ENCODE measurements at places on chromosomes 6 and 20.

DNA sequence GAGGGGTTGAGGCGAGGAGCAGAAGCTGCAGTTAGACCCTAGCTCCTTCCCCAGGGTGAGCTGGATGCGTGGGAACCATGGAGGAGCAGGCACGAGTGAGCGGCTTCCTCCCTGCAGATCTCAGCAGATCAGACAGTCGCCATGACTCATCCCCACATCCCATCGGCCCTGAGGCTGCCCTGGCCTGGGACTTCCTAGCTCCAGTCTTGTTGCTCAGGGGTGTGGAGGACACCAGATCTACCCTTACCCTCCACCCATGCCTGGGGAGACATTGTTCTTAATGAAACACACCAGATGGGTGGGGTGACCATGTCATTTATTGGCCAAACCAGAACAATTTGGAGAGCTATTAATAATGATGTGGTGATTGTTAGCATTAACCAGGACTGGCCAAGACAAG lies 36.3 kb upstream of the TGM2 start:
- DNase-seq, result no peak

- DNase-seq, result no peak
Measured at GRCh38 chr6:11094411-11094851, 797 bp downstream of the SMIM13 start.

DNA sequence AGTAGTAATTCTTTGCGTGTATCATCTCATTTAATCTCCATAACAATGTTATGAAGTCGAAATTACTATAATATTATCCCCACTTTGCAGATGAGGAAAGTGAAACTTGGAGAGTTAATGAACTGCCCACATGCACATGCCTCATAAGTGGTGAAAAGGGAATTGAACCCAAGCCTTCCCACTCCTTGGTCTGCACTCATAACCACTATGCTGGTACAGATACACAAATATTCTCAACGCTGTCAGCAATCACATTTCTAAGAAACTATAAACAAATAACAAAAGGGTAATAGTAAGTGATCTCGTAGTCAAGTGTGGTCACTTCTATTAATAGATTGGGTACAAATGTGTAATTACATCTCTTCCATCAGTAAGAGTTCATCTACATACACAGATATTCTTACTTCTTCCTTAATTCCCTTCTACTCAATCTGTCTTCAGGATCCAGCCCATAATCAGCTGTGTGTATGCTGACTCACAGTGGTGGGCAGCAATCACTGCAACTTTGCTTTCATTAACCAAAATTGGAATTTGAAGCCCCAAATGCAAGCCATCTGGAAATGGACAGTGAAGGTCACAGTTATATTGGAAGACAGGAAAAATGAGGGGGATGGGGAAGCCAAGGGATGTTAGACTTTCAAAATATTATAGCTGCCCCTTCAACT lies 6.6 kb downstream of the PRSS35 start:
- no peak for DNase-seq

DNA sequence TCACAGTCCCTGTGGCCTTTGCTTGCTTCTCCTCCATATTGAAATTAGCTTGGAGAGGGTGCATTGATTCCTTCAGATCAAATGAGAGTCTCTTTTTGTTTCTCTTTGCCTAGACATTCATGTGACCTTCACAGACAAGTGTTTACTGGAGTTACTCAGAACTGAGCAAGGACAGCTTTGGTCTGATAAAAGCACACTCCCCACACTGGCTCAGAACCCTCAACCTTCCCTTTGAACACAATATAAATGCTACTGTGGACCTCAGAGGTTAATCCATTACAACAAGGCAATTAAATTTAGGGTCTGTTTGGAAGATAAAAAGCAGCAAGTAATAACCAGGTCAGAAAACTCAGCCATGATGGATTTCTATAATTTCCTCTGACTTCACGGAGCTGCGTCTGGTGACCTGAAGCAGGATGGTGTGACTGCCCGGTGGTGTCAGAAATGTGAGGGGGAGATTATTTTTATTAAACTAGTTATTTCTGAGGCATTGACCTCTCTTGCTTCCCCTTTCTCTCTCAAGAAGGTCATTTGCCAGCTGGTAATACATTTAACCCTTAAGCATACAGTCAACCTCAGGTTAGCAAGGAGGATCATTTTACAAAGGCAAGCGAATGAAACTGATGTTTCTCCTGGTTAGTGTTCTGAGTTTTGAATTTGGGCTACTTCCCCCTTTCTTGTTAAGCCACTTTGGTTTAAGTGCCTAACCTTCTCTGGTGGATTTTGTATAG lies 208.2 kb downstream of the CLIC5 start:
- DNase-seq, result no peak

GRCh38 chr6:40281402-40281801 lies 305.8 kb downstream of the LRFN2 start:
- DNase-seq, result no peak

DNA sequence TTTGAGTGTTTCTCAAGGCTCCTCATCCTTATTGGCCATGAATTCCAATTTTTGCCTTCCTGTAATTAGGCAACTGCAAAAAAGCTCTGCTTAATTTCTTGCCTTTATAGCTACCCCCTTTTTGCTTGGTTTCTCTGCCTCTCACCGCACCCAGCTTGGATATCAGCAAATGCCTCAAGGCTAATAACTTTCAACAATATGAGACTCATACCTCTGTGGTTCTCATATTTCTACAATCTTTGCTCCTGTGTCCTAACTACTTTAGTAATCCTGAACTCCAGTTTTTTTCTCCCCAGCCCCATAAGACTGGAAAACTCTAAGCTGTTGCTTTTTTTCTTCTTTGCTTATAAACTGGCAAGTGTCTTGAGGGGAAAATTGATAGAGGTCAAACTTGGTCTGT lies 88.8 kb downstream of the EYA2 start:
- DNase-seq, result no peak

GRCh38 chr6:25944688-25945574 lies 14.4 kb upstream of the SLC17A2 start:
- no peak for DNase-seq

DNA sequence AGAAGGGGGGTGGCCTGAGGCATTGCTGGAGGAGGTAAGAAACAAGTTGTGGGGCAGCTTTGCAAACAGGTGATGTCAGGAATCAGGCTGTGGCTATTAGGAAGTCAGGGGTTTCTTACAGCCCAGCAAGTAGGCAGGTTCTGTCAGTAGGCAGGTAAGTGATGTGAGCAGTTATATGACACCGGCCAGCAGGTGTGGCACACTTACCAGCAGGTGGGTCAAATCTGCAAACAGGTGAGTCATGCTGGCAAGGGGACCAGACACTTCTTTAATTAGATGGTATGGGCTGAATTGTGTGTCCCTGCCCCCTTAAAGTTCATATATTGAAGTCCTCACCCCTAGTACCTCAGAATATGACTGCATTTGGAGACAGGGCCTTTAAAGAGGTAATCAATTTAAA lies 16.4 kb upstream of the ENPP4 start:
- DNase-seq, result no peak

DNA sequence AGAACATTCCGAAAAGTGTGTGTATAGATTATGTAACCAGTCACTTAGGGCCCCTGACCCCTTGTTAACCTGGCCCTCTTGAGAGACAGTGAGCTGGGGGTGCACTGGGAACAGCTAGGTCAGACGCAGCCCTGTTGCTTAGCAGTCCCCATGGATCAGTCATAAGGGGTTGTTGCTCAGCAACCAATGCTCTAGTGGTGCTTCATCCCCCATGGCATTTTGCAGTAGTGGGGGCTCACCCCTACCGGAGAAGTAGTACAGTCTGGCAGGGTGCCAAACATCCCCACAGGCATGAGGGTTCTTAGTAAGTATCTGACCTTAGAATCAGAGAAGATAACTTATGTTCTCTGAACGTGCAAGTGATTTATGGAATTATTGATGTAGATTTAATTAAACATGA lies 12.3 kb downstream of the PKIB start:
- DNase-seq, result no peak

DNA sequence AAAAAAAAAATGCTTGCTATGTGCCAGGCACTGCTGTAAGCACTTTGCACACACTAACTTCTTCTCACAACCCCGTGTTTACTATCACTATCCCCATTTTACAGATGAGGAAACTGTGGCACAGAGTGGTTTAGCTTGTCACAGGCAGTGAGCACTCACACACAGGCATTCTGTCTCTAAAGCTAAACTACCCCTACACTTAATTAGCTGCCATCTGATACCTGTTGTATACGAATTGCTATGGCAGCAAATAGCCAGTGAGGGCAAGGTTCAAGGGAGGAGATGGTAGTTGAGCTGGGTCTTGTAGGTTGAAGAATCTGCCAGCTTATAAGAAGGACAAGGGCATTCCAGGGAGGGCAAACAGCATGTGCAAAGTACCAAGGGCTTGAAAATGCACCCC lies 5.2 kb downstream of the TNNC2 start:
- DNase-seq, result no peak

DNA sequence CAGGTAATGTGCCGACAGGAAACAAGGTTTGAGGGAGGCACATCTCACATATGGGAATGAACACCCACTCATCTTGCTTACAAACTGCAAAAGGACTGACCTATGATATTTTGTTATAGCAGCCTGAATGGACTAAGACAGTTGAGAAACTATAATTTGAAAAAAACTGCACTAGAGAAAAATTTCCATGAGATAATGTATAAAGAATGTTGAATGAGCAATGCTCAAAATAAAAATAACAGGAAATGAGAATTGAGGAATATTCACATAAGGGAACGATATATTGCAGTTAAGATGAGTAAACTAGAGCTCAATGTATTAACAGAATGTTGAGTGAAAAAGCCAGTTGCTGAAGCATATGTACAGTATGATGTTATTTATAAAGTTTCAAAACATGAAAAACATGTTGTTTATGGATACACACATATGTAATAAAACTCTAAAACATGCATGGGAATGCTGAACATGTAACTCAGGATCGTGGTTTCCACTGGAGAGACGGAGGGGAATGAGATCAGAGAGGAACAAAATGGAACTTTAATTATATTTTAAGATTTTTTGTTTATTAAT lies 6.3 kb upstream of the TBC1D22B start:
- DNase-seq, result no peak

DNA sequence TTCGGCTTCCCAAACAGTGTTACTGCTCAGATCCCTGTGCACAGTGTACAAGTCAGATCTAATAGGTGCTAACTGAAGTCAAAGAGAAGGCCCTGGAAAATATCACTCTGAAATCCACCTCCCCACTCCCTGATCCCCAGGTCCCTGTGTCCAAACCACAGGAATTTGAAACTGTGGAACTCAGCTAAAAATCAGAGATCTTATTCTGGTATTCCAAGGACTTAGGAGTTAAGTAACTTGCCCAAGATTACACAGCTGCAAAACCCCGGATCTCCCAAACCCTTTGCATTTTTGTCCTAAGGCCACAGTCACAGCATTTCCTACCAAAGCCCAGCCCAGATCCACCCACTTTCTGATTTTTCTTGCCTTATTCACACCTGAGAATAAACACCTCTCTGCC lies 32.3 kb upstream of the SLC23A2 start:
- DNase-seq, result no peak

- DNase-seq, result no peak
Measured at GRCh38 chr6:11974089-11974488, 38.0 kb upstream of the HIVEP1 start.

DNA sequence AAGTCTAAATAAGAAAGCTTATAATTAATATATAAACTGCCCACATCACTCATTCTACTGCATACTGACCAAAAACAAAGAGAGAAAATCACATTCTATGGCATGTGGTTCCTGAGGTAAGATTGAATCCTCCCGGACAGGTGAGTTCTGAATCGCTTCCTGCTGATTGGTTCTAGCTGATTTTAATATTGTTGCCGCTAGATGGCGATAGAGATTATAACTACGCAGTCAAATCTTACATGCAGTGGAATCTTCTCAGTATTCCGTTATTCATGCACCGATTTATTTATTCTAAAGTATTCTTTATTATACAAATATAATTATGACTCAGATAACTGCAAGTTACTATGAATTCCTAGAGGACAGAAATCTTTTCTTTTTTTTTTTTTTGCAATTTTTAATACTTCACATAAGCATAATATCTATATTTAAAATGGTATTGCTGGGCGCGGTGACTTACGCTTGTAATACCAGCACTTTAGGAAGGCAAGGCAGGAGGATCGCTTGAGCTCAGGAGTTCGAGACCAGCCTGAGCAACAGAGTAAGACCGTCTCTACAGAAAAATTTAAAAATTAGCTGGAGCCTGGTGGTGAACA lies 24.2 kb upstream of the TMX4 start:
- no peak for DNase-seq

DNA sequence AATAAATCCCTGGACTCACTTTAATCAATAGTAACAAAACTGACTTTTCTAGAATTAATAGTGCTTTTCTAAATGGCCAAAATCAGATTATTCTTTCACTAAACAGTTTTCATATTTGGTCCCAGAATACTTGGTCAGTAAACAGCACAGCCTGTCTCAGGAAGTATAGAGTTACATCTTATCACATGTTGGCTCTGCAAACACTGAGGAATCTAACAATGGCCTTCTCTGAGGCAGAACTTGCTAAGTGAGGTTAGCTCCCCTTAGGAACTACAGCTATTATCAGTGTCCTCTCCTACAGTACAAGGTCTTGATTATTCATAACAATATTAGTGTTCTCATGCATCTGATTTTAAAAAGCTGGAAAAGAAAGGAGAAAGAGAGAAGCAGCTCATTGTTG lies 1622.8 kb downstream of the HACE1 start:
- no peak for DNase-seq

DNA sequence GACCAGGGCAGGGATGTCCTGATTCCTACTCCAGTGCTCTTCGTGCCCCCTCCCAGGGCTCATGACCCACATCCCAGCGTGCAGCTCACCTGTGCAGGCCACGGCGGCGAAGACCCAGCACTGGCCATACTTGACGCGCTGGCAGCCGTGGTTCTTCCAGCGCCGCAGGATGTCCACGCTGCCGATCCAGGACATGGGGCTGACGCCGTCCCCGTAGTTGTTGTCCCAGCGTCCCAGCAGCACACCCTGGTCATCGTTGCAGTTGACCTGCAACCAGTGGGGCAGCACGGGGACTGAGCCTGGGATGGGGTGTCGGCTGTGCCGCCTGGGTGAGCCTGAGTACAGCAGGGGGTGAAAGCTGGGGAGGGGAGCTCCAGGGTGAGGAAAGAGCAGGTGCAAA lies 18.4 kb downstream of the TGM2 start:
- no peak for DNase-seq

GRCh38 chr6:34986845-34987246 lies 97.8 kb downstream of the ANKS1A start:
- DNase-seq, result no peak

- DNase-seq, result no peak
Measured at GRCh38 chr6:127520066-127520465, 931 bp upstream of the MTCL3 start.

Data from activated naive CD4-positive, alpha-beta T cell (primary cell).